Stimulated activated CD4-positive, alpha-beta T cell treated with anti-CD3 and anti-CD28 coated beads, Interleukin-2, amount 100 ng/mL, for 24 hours (primary cell): ENCODE measurements at places on chromosomes 13 and 19.

DNA sequence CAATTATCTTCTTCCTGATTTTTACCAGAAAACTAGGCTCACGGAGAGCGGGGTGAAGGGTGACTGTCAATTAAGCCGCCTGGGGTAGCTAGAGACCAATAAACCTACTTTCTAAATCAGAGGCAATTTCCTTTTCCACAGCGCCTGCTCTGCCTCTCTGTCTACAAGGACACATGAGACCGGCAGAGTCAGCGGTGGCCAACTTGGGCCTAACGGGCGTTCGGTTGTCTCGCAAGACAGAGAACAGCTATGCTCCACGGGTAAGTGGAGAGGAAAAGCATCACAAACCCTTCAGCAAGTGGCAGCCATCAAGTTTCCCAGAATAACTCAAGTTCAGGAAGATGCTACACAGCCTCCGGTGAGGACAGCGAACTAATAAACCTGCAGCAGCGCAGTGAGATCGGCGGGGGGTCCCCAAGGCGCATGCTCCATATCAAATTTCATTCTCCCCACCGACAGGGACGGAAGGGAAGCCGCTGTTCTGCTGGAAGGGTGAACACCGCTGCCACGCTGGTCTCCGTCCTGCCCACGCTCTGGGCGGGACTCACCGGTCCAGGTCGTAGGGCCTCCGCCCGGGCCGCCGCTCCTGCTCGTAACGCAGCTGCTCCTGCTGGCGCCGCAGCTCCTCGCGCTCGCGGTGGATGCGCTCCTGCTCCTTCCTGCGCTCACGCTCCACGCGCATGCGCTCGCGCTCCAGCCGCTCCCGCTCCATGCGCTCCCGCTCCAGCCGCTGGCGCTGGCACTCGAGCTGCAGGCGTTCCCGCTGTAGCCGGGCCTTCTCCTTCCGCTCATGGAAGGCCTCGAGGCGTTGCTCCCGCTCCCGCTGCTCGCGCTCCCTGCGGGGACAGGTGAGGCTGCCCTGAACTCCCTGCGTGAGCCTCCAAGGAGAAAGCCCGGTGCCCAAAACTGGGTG, 25.8 kb upstream of the TINCR start:
- DNase-seq, result no peak

DNA sequence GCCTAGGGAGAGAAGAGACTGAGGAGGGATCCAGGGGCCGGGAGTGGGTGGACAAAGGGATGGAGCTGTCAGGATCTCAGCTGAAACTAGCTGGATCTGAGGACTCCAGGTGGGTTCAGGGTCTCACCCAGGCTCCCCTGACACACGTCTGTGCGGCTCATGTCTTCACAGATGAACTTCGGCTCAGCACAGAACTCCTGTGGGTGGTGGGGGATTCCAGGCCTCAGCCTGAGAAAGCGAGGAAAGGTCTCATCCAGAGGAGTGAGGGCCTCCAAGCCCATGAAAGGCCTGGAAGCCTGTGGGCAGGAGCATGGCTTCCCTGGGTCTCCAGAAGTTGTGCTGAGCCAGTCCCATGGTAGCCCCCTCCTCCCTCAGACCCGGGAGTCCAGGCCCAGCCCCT, 1.4 kb downstream of the CAPN12 start:
- DNase-seq, result no peak

DNA sequence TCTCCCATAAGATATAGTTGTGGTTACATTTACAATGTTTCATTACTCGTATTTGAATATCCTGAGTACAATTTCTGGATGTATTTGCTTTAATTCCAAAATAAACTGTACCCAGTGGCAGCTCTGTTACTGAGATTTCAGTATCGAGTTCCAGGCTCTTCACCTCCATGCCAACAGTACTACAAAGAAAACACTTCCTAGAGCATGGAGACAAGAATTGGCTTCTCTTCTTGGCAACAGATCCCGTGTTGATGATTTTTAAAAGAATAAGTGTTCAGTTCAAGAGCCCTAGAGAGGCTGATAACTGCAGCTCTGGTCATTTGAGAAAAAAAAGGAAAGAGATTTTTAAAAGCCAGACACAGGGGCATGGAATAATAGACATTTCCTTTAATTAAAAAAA, 302.8 kb downstream of the EFNB2 start:
- no peak for DNase-seq

- DNase-seq, result no peak
Measured at GRCh38 chr13:43206838-43207237, 183.5 kb downstream of the DNAJC15 start.

DNA sequence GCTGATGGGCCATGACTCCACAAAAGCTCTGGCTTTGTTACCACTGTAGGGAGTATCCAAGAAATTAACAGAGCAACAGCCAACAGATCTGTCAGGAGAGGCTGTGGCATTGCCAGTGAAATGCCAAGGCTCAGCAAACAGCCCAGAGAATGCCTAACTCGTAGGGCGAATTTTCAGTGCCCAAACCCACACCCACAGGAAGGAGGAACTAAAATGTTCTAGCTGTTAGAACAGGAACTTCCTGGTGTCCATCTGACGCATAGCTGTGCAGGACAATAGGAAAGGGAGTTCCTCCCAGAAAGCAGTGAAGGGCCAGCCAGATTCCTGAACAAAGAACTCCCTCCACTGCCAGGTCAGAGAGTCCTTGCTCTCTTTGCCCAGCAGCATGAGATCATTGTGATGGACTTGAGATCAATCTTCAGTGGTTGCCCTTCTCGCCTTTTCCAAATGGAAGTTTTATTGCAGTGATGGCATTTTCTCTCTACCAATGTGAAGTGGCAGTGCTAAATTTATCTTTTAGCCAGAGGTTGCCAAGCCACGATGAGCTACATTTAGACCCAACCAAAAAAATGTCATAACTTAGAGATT, 224.2 kb upstream of the STARD13 start:
- DNase-seq, result no peak

- no peak for DNase-seq
Measured at GRCh38 chr13:28493740-28494503, 1.0 kb downstream of the FLT1 start.

DNA sequence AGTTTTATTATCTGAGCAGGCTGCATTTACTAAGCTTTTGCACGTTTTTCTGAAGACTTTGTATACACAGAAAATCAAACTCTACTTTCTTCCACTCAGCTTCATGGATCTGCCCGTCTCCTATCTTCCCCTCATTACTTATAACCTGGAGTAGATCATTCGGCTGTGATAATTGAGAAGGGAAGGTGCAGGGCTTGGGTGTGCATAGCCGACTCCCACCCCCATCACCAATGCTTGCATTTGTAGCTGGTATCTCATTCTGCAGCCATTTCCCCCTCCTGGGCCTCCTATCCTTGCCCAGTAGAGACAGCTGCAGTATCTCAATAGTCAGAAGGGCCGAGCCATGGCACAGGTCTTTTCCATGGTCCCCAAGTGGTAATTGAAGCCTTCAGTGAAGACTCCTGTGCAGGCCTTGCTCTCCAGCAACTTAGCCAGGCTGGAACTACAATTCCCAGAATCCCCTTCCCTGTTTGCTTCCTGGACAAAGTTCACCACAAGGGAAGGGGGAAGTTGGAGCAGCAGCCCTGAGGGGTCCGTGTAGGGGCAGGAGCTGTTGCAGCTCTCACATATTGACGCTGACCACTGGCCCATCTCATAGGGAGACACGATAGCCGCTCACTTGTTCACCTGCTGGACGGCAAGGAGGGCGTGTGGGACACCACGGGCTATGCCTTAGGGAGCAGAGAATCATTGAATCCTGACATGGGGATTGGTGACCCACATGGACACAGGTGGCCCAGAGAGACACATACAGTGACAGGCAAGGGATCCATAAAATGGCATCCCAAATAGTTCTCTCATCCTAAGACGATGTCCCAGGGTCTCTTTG, 2.1 kb upstream of the SIGLEC8 start:
- DNase-seq, result no peak

GRCh38 chr13:105763851-105764250, 771.6 kb downstream of the EFNB2 start:
- no peak for DNase-seq

- no peak for DNase-seq
Measured at GRCh38 chr19:482186-483041, 13.9 kb upstream of the MADCAM1 start.

GRCh38 chr13:33859691-33860303, 41.8 kb downstream of the RFC3 start:
- no peak for DNase-seq

GRCh38 chr19:29678484-29679106, 13.3 kb downstream of the PLEKHF1 start:
- DNase-seq, result no peak

DNA sequence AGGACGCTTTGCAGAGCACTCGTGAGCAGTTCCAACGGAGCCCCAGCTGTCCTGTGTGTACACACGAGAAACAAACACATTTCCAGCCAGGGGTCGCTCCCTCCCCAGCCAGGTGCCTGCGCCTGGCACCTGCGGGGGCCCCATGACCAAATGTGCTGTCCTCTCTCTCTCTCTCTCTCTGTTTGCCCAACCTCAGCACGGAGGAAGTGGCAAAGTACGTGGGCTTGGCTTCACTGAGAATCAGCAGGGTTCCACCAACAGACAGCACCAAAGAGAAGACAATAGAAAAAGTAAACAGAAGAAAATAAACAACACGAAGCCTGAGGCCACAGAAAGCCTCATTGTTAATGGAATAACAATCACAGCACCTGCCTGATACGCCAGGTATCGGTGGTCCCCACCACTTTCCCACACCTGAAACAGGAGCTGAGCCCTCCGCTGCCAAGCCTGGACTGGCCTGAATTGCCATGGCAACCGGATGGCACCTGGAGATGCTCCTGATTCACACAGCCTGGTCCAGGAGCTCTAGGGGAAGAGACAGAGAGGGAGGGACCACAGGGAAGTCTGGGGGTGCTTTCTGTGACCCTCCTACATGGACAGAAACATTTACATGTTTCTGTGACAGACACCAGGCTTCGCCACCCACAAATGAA, 103.9 kb upstream of the CACNA1A start:
- no peak for DNase-seq

- no peak for DNase-seq
Measured at GRCh38 chr13:82647540-82647939, 1234.7 kb downstream of the SLITRK1 start.

GRCh38 chr13:75579529-75579928, 29.9 kb downstream of the UCHL3 start:
- DNase-seq, result no peak

DNA sequence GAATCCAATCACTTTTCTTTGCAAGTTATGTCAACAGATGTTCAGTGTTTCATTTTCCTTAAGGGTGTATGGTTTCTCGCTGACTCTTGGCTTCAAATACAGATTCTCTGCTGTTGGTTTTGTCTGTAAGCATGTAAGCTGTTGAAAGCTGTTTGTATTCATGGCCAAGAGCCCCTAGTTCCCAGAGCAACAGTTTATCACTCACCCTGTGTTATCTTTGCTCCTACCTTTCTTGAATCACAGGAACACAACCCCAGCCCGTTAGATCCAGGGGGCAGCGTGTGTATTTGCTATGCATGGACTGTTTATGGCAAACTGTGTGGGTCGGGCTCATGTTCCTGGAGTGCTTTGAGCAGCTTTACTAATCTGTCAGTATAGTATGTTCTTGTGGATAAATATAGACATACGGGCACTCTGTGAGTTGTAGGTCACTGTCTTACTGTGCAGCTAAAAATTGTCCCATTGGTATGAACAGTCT, 28.9 kb downstream of the FRY start:
- no peak for DNase-seq

- DNase-seq, result no peak
Measured at GRCh38 chr13:114259974-114260373, 21.4 kb upstream of the UPF3A start.

GRCh38 chr13:26485786-26486185, 71.7 kb upstream of the WASF3 start:
- no peak for DNase-seq

DNA sequence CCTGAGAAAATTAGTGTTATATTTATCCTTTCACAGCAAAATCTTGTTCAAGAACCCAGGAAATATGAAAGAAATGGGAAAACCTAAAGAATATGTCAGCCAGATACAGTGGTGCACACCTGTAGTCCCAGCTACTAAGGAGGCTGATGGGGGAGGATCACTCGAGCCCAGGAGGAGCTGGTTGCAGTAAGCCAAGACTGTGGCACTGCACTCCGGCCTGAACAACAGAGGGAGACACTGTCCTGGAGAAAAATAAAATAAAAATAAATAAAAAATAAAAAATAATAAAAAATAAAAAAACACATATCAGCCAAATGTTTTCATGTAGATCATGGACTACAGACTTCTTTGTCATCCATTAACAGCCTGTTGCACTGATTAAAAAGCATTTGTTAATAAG, 244.8 kb upstream of the KLHL1 start:
- DNase-seq, result no peak

GRCh38 chr19:10419646-10420443, 493 bp upstream of the PDE4A start:
- DNase-seq, result peak; percentile 42

DNA sequence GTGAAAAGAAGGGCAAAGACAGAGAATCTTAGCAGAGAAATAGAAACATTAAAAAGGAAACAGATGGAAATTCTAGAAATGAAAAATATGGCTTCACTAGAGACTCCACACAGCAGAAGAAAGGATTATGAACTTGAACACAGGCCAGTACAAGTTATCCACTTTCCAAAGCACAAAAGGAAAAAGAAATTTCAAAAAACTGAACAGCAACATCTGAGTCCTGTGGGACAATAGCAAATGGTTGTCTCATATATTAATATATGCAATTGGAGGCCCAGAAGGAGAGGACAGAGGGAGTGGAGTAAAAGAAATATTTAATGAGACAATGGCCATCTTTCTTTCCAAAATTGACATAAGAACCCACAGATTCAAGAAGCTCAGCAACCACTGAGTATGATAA, 141.7 kb upstream of the GJB6 start:
- DNase-seq, result no peak

DNA sequence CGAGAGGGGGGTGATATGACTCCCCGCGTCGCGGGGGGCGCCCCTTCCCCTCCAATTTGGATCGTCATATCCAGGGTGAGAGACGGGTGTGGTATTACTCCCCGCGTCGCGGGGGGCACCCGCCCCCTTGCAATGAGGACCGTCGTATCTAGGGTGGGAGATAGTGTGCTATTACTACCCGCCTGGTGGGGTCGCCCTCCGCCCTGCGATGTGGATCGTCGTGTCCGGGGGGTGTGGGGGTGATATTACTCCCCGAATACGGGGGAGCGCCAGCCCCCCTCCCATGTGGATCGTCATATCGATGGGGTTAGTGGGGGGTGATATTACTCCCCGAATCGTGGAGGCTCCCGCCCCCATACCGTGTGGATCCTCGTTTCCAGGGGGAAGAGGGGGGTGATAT, 29.2 kb upstream of the RGCC start:
- peak; percentile 37 for DNase-seq

- no peak for DNase-seq
Measured at GRCh38 chr19:19382118-19382517, 23.4 kb upstream of the GATAD2A start.

DNA sequence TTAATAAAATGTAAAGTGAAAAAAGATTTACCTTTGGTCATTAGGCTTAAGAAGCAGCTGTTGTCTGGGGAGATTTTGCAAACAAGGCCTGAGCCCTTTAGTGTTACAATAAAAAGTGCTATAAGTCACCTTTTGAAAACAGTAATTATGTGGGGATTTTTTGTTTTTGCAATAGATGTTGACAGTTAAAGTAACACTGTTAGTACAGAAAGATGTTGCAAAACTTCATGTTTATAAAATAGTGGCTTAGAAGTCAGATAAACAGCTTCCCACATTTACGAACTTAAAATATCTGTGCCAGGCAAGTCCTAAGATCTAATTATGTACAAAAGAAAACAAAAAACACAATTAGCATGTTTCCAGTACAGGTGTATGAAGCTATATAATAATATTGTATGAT, 138.0 kb upstream of the IRS2 start:
- DNase-seq, result no peak
